ENCODE measurements at places on chromosomes 3 and 15. TPM values are rescaled to one million over a fixed set of nuclear protein-coding genes. Genes with fewer than 3 reads are reported as not detected.

GRCh38 chr15:35603301-35603700, 57.3 kb upstream of the DPH6 start:
- H3K4me3 ChIP-seq = no peak overlapping the region
- H3K27ac ChIP-seq = no peak overlapping the region
- DNase-seq = peak; percentile 82
- no peaks in the 10 kb centered on the region for H3K36me3 ChIP-seq
- no peaks in the 10 kb centered on the region for H3K4me1 ChIP-seq

DNA sequence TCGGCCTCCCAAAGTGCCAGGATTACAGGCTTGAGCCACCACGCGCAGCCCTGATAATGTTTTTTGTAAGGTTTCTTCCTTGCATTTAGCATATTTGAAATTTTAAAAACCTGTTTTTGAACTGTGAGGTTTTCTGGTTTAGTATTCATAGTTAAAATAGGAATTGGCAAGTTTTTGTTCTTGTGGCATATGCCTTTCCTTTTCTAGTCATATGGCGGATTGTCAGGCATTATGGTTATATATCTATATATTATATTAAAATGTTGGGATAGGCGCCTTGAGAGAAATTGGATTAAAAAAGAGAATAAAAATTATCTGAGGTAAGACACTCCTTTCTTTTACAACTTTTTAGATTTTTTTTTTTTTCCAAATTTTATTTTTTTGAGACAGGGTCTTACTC, 28.4 kb downstream of the FXR1 start:
- no peaks in the 10 kb centered on the region for H3K27me3 ChIP-seq
- DNase-seq = no peak
- peaks cover 28% of the 10 kb centered on the region for H3K36me3 ChIP-seq
- no peaks in the 10 kb centered on the region for H3K4me1 ChIP-seq

GRCh38 chr15:78201281-78202190, 32.8 kb downstream of the ACSBG1 start:
- no peaks in the 10 kb centered on the region for H3K27me3 ChIP-seq
- no peak for DNase-seq
- H3K4me1 ChIP-seq = peaks cover 47% of the 10 kb centered on the region
- H3K27ac ChIP-seq = no peak overlapping the region

DNA sequence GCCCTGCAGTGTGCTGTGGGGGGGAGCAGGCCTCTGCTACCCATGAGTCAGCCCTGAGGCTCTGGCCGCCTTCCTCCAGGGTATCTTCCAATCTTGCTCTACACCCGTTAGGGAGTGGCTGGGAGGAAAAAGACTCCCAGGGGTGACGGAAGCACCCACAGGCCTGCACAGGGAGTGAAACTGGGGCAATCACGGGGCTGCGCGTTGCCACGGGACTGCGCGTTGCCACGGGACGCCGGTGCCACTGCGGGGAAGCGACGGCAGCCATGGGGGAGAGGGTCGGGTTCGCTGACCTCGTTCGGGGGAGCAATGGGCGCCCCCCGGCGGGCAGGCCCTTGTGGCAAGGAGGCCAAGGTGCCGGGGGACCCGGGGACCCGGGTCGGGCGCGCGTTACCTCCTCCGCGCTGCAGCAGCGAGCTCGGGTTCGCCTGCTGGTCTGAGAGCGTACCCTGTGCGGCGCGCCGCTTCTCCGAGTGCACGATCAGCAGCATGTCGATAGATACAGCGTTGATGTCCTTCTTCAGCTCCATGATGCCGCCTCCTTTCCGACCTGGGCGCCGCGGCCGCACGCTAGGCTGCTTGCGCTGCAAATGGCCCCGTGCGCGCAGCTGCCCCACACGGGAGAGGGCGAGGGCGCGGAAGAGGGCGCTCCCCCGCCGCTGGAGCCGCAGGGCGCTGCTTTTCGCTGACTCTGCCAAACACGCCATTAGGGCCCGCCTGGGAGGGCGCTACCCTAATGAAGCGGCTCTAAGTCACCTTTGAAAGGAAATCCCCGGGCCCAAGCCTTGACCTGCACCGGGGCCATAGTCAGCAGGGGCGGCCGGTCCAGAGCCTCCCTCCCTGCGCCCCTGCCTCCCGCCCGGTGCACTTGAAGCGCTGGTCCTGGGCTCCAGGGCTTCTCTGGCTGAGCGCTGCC, at the start of gene KY:
Gene KY, minus strand, starts transcription at position 592 of the 916 bp plus-strand sequence. Its CDS starts 62 bp downstream, at position 530.
- H3K4me3 ChIP-seq = peak within 1 kb of the TSS; percentile 52
- H3K36me3 ChIP-seq = peaks cover 8% of the 10 kb centered on the region
- H3K27me3 ChIP-seq = peaks cover 25% of the 10 kb centered on the region
- H3K27ac ChIP-seq = peak within 1 kb of the TSS; percentile 72
- DNase-seq = peak; percentile 79

DNA sequence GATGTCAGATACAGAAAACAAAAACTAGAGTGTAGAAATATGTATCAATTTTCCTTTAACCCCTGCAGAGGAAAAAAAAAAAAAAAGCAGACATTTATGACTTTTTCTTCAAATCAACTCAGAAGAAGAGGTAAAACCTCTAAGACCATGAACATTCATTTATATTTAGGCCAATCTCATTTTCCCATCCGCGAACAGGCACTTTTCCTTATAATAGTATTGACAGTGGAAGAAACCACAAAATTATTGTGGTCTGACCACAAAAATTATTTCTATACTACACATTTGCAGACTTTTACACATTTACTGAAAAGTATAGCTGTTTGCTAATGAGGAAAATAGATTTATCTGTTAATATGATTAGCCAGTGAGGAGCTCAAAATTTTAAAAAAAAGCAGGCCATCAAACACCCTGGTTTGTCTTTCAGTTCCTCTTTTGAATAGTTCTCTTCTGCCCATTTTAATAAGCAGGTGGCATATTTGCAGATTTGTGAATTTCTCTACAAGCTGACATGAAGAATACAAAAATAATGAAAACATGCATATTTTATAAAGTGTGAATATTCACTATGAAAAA, 5.7 kb downstream of the OSBPL11 start:
- no peak overlapping the region for H3K27ac ChIP-seq
- H3K36me3 ChIP-seq = peaks cover 4% of the 10 kb centered on the region
- H3K27me3 ChIP-seq = no peaks in the 10 kb centered on the region
- H3K4me1 ChIP-seq = peaks cover 7% of the 10 kb centered on the region
- no peak for DNase-seq

- H3K4me3 ChIP-seq = no peak overlapping the region
- H3K27ac ChIP-seq = no peak overlapping the region
- no peak for DNase-seq
- H3K36me3 ChIP-seq = no peaks in the 10 kb centered on the region
- H3K27me3 ChIP-seq = no peaks in the 10 kb centered on the region
These were observed 451.4 kb upstream of the ARPP21 start for GRCh38 chr3:35187908-35188307.

DNA sequence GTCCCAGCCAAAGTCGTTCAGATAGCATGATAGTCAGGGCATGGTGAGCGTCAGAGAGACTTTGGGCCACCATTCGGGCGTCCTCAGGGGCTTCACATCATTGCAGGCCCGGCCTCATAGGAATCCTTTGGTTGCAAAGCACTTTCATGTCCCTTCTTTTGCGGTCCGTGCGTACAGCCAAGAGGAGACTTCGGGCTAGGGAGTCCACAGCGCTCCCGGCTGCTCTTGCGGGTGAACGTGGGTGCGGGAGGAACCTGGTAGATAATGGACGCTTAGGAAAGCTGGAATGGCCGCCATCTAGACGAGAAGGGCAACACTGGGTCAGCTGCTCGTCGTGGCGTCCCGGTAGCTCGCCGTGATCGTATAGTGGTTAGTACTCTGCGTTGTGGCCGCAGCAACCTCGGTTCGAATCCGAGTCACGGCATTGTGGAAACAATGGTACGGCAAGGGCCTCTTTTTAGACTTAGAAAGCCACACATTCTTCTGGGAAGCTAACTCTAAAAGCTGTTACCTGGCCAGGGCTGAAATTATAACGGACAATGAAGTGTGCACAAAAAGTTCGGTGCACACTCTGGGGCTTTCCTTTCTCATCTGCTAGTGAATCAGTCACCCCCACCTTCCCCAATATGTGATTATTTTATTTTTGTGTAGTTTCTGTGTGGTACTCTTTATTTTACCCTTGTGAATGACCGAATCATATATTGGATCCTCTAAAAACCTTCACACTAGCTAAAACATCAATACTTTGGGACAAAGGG, 13.2 kb upstream of the SHF start:
- no peaks in the 10 kb centered on the region for H3K36me3 ChIP-seq
- peaks cover 7% of the 10 kb centered on the region for H3K4me1 ChIP-seq
- no peaks in the 10 kb centered on the region for H3K27me3 ChIP-seq
- H3K4me3 ChIP-seq = peak overlapping the region; percentile 93
- peak; percentile 93 for DNase-seq
- H3K27ac ChIP-seq = peak overlapping the region; percentile 98

GRCh38 chr3:136932523-136932922, 25.3 kb upstream of the IL20RB start:
- DNase-seq = no peak
- H3K4me3 ChIP-seq = no peak overlapping the region
- no peaks in the 10 kb centered on the region for H3K4me1 ChIP-seq

GRCh38 chr15:79373728-79374127, 58.4 kb upstream of the MINAR1 start:
- no peak for DNase-seq
- H3K4me3 ChIP-seq = no peak overlapping the region
- H3K4me1 ChIP-seq = no peaks in the 10 kb centered on the region
- no peaks in the 10 kb centered on the region for H3K27me3 ChIP-seq

DNA sequence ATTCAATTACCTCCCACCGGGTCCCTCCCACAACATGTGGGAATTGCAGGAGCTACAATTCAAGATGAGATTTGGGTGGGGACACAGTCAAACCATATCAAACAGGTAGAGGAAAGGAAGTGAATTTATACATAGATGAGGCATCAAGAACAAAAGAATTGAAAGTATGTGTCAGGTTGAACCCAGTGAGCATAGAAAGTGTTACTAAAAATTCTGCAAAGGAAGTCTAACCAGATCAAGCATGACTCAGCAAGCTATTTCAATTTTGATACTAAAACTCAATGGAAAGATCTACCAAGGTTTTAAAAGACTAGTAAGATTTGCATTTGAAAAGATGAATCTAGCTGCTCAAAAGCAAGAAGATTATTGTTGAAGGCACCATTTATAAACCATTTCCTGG, 323.0 kb downstream of the ROBO2 start:
- H3K27me3 ChIP-seq = no peaks in the 10 kb centered on the region
- H3K36me3 ChIP-seq = no peaks in the 10 kb centered on the region
- no peaks in the 10 kb centered on the region for H3K4me1 ChIP-seq
- DNase-seq = no peak

DNA sequence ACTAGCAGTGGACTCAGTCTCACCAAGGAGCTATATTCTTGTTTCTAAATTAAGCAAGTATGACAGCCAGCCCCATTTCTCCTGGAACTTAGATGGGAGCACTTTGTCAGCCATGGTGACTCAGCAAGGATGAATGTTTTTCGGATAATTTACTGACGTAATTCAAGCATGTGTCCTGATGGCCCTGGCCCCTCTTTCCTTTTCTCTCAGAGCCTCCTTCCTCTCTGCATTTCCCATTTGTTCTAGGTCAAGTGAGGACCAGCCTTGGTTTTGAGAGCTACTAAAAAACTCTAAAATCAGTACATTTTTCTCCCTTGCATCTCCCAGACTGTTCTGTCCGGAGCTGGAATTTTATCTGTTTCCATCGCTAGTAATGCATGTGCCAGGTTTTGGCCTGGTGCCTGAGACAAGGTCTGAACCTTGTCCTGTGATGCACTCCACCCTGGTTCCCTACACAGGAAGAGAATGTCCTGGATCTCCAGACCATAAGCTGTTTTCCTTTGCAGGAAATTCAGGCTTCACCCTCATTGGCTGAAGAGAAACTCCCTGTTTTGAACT, 256.6 kb upstream of the ROPN1 start:
- peak; percentile 61 for DNase-seq
- no peak overlapping the region for H3K4me3 ChIP-seq

DNA sequence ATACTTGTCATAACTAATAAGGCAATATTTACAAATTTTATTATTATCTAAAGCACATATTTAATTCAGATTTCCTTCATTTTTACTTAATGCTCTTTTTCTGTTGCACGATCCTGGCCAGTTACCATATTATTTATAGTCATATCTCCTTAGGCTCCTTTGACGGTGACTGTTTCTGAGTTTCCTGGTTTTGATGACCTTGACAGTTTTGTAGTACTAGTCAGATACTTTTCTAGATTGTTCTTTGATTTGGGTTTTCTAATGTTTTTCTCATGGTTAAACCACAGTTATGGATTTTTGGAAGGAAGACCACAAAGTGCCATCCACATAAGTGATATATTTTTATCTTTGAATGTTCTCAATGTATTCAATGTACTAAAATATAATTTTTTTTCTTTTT, 171.0 kb upstream of the NANOGP8 start:
- H3K27ac ChIP-seq = no peak overlapping the region
- H3K4me1 ChIP-seq = no peaks in the 10 kb centered on the region
- no peaks in the 10 kb centered on the region for H3K27me3 ChIP-seq
- no peak for DNase-seq
- no peaks in the 10 kb centered on the region for H3K36me3 ChIP-seq

Gene BCL2A1
- 0.35 TPM for total RNA-seq

GRCh38 chr3:12205171-12205570, 46.5 kb upstream of the TIMP4 start:
- DNase-seq = no peak
- H3K4me1 ChIP-seq = no peaks in the 10 kb centered on the region
- no peak overlapping the region for H3K27ac ChIP-seq

Gene TRIM71
- 0.18 TPM for total RNA-seq

DNA sequence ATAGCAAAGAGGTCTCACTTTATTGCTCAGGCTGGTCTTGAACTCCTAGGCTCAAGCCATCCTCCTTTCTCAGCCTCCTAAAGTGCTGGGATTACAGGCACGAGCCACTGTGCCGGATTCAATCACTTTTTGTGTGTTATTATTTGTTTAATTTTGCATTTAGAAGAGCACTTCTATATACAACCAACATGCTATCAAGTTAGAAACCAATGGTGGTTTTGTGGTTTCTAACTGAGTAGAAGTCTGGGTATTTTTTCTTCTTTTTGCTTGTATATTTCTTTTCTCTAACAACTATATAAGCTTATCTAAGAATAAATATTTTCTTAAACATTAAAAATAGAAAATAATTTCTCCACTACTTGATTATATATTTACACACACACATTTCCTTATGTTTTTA, 86.7 kb downstream of the PEAK1 start:
- no peaks in the 10 kb centered on the region for H3K27me3 ChIP-seq
- H3K4me3 ChIP-seq = no peak overlapping the region
- H3K36me3 ChIP-seq = no peaks in the 10 kb centered on the region
- H3K27ac ChIP-seq = no peak overlapping the region
- DNase-seq = no peak

Gene TMC3
- 0.04 TPM for total RNA-seq

- DNase-seq = no peak
- H3K27ac ChIP-seq = no peak overlapping the region
- H3K36me3 ChIP-seq = no peaks in the 10 kb centered on the region
- no peak overlapping the region for H3K4me3 ChIP-seq
- H3K27me3 ChIP-seq = no peaks in the 10 kb centered on the region
- H3K4me1 ChIP-seq = no peaks in the 10 kb centered on the region
These were observed 55.8 kb downstream of the GTF2E1 start for GRCh38 chr3:120798346-120798745.

- H3K4me3 ChIP-seq = no peak overlapping the region
- no peak for DNase-seq
- H3K4me1 ChIP-seq = no peaks in the 10 kb centered on the region
These were observed 3.6 kb upstream of the A4GNT start for GRCh38 chr3:138135833-138136194.

Gene VGLL3
- 21.2 TPM for total RNA-seq

- H3K4me1 ChIP-seq = no peaks in the 10 kb centered on the region
- H3K36me3 ChIP-seq = no peaks in the 10 kb centered on the region
- no peaks in the 10 kb centered on the region for H3K27me3 ChIP-seq
- H3K4me3 ChIP-seq = no peak overlapping the region
- H3K27ac ChIP-seq = no peak overlapping the region
- no peak for DNase-seq
These were observed 205.0 kb downstream of the UBE3A start for GRCh38 chr15:25233766-25234350.

Measured in muscle of leg (tissue), 16 donors.